ENCODE measurements at places on chromosomes 2 and 18.

GRCh38 chr2:110904779-110905148, 172.4 kb downstream of the ACOXL start:
- no peak for DNase-seq

- DNase-seq = no peak
These were observed 98.7 kb upstream of the DTNB start for GRCh38 chr2:25772078-25772477.

GRCh38 chr2:230984393-230985220, 11.3 kb upstream of the SPATA3 start:
- DNase-seq = no peak

DNA sequence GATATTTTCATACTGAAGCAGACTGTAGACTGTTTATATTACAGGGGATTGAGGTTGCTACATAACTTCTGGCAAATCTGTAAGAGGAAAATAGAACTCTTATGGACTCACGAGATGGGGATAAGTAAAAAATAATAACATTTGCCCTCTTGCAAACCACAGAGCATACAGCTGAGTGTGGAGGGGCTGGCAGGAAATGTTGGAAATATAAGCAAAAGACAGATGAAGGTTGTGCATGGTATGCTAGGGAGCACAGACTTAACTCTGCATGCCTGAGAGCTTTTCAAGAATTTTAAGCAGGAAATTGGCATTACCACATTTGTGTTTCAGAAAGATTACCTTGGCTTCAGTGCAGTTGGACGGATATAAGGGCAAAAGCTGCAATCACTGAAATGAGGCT, 411.1 kb downstream of the RAD51AP2 start:
- DNase-seq = peak; percentile 79

Measured in adipocyte (in vitro differentiated cells).